ENCODE measurements at places on chromosomes 1 and 21.

DNA sequence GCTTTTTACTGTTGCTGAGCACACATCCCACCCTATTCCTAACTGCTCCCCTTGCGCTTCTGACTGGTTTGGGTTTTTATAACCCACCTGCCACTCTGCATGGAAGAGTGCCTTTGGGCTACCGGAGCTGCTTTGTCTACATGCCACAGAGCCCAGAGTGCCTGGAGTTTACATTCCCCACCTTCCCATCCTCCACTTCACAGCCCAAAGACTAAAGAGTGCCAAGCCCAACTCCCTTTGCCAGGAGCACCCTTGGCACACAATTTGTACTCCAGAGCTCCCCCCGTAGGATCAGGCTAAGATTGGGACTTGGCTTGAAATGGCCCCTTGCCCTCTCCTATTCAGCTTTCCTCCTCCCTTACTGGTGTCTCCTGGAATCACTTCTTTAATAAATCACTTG is 63.3 kb downstream of the LHX9 start:
- DNase-seq = no peak

DNA sequence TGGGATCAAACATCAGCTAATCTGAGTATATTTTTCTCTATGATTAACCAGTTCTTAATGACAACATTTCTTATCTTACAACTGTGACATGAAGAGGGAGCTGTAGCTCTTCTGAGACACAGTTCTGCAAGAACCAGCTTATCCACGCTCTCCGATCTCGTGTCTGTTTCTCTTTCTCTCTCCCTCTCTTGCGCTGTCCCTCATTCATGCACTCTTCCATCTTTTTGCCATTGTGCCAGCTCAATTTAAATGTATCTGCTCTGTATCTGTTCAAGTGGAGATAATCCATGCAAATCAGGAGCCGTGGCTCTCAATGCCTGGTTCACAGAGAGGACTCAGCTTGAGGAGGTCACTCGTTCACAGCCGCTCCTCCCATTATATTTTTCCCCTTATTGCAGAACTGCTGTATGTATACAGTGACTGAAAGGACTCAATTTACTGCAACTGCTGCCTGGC is 494.7 kb upstream of the ADGRL2 start:
- DNase-seq = no peak

- DNase-seq = peak; percentile 58
Observed at GRCh38 chr1:22428672-22429071, 23.0 kb upstream of the ZBTB40 start.

GRCh38 chr1:183315991-183316758 is 102.0 kb downstream of the NMNAT2 start:
- DNase-seq = no peak

DNA sequence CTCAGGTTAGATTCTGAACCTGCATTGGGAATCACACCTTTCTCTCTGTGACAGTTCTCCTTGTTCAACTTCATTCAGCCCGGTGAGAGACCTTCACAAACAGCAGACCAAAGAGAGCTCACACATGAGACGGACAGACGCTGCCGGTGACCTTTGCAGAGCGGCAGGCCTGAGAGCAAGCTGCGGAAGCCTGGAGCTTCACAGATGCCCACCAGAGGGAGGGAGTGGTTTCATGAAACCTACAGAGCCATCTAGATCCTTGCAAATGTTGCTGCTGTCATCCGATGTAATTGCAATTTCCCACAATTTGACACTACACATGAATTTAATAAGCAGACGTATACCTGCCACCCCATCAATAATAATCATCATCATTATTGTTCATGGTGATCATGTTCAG is 39.4 kb downstream of the GRIK3 start:
- no peak for DNase-seq

DNA sequence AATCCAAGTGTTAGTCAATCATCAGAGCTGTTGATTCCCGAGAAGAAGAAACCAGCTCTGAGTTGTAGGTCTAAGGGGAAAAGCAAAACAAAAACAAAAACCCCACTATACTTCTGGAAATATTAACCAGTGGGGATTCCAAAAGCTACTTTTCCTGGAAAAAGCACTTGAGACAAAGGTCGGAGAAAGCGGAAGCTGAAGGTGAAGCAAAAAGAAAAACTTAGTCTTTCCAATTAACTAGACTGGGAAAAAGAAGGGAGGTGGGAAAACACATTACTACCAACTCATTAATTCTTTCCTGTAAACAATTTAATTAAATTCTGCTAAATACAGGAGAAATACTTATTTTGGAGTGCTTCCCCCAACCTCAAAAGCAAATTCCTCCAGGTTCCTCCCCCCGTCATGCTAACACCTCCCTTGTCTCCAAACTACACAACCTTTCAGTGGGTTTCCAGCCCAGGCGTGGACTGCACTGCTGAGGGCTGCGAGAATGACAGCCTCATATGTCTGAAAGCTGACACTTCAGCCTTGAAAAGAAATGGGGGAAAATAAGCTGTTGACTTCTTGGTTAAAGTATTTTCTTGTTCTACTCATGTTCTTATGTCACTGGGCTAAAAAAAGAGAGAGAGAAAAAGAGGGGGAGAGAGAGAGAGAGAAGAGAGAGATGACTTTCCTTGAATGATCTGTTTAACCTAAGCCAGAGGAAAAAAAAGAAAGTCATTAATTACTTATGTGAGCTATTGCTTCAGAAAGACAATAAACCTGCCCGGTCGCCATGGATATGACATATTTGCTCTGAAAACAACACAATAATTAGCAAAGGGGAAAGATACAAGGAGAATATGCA is 5.1 kb downstream of the CASZ1 start:
- DNase-seq = no peak

GRCh38 chr1:92515796-92516201 is 29.1 kb upstream of the GFI1 start:
- DNase-seq = no peak

- DNase-seq = no peak
Observed at GRCh38 chr1:19368050-19368449, 55.9 kb downstream of the SLC66A1 start.
